NCI-H748 treated with DMSO at 0.1 percent for 48 hours (cell line): ENCODE measurements at places on chromosomes 2 and 18.

DNA sequence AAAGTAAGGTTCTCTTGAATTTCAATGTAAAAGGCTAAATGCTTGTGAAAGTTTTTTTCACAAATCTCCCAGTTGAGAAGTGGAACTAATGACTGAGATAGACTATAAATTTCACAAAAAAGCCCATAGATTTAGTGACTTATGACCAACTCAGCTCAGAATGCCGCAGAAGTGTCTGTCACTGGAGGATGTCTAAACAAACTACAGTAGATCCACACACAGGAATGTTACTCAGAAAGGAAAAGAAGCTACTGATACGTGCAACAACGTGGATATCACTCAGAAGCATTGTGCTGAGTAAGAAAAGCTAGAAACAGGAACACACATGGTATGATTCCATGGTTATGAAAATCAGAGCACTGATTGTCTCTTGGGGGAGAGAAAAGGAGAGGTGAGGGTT lies 151.9 kb downstream of the DOCK10 start:
- no peak for DNase-seq

DNA sequence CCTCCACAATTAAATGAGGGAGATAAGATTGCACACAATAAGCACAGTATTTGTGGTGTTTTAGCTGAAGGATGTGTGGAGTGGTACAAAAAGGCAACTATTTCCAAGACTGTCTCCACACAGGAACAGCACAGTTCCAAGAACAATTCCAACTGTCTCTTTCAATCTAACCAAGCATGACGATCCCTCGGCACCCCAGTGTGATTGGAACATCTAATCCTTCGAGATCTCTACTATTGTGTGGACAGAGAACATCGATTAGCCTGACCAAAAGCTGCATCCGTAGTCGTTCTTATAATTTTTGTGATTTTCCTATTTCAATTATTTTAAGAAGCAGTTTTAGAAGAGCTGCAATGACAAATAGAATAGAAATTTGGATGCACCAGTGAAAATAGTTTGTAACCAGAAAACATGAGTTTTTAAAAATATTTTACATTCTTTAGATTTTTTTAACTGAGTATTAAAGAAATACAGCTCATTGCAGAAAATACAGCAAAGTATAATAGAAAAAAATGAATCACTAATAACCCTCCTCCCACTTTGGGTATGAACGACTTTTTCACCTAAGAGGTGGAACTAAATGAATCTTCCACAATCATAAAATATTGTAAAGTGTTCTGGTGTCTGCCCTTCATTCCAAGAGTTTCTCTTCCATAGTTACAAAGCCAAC lies 76.4 kb upstream of the CABLES1 start:
- DNase-seq = no peak

DNA sequence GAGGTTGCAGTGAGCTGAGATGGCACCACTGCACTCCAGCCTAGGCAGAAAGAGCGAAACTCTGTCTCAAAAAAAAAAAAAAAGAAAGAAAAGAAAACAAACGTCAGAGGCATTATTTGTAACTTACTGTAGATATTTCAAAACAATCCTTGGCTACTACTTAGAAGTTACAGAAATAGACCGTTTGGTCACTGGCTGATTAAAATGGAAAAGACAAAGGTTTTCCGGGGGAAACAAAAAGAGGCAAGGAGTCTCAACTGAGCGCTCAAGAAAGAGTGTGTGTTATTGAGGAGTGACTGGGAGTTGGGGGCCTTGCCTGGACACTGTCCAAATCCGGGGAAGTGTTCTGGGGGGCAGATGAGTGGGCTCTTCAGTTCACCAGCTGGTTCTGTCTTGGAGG lies 47.6 kb downstream of the TEX44 start:
- no peak for DNase-seq

- no peak for DNase-seq
Measured at GRCh38 chr2:241534701-241535375, 23.7 kb upstream of the BOK start.

DNA sequence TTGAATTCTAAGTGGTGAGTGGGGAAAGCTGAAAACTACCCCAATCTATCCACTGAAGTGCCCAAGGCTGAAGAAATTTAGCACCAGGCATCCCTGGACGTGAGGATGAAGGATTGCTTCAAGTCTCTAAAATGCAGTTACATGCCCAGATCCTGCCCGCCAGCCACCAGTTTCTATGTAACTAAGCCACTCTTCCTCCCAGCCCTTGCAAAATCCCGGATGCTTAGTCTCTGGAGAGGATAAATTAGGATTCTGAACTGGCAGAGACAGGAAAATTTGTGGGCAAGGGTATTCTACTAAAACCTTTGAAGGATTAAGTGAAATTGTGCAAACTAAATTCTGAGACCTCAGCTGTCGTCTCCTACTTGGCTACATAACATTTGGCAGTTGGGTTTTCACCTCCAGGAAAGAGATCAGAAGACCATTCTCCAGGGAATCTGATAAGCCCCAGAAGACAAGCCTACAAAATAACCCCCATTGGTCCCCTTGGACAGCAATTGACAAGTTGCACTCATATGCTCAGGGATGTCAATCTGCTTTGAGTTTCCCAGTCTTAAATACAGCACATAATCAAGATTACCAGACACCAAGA lies 93.9 kb upstream of the CD226 start:
- no peak for DNase-seq

DNA sequence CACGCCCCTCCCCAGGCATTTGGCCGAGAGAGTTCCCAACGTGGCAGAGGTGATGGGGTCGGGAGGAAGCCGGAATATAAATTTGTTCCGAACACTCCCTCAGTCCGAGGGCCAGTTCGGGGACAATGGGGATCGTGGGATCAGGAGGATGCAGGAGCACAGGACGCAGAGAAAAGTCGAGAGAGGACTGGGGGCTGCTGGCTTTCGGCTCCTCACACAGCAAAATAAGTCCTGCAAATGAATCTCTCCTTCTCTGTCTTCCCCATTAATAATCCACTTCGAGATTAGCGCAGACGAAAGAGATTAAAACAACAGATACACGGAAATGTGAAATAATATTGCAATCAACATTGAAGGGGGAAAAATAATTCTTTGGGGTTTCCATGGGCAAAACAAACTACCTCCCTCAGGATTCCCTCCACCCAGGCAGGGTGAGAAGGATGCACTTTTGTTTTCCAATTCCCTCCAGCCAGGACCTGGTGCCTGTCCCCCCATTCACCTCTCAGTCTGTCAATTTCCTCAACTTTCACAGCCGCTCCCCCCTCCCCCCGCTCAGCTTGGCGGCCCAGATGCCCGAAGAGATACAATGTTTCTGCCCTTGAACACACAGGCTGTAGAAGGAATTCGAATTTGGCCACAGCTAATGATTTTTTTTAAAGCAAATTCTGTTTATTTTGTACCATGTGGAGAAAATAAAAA lies 3.1 kb upstream of the ZEB2 start:
- no peak for DNase-seq

GRCh38 chr18:23538870-23539269 lies 35.6 kb downstream of the RMC1 start:
- no peak for DNase-seq

DNA sequence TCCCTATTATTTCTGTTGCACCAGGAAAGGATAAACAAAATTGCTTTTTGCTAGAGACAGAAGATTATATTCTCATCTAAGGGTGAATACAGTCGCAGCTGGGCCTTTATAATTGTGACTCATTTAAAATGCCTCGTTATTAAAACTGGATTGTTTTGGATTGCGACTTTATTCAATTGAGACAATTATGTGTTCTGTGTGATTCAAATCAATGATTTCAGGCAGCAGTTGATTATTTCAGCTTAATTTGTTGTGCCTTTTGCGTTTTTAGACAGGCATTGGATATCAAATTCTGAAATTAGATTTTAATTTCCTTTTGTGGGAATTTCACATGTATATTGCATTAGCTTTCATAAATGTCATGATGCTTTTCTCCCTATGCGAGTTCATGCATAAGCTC lies 778.1 kb upstream of the SOX11 start:
- no peak for DNase-seq

GRCh38 chr2:113027691-113028090 lies 22.4 kb downstream of the IL36A start:
- DNase-seq = no peak

GRCh38 chr2:144131042-144131441 lies 388.9 kb downstream of the ZEB2 start:
- DNase-seq = no peak

DNA sequence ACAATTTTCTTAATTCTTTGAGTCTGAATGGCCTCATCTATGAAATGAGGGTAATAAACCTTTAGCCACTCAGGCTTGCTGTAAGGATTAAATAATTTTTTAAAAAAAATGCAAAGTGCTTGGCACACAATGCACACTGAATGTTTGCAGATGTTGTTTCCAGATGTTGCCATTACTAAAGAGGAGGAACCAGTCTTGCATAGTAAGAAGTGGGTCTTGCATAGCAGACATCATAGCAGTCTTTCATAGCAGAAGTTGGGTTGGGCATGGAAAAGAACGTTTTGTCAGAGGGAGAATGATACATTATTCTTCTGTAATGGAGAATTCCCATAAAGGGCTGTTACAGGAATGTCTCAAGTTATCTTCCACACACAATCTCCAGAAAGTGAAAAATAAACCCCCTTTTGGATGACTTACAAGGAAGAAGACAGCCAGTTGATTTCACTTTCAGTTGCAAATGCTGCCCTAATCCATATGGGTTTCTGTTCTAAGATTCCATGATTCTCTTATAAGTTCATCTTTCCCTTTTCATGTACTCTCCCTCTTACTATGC lies 327.7 kb downstream of the SUCLG1 start:
- DNase-seq = no peak

DNA sequence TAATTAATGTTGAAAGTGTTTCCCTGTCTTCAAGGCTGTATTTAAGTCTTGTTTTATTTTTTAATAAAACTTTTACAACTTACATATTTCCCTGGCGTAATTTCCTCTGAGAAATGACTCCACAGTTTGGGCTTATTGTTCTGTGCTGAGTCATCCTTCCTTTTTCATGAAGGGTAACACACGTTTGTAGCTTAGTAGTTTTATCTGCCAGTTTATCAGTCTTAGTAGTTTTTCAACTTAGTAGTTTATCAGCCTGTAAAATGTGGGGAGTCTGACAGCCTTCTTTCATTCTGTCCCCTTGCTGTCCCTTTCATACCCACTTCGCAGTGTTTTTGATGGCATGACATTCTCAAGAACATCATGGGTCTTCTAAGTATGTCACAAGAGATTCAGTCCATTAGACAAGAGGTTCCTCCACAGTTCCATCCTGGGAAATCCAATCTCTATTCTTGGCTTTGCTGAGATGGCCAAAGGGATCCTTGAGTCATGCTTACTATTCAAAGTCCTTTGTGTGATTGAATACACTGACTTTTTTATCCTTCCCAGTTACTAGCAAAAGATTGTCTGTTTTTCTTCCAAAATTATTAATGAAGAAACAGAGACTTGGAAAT lies 60.0 kb upstream of the SGPP2 start:
- DNase-seq = no peak

DNA sequence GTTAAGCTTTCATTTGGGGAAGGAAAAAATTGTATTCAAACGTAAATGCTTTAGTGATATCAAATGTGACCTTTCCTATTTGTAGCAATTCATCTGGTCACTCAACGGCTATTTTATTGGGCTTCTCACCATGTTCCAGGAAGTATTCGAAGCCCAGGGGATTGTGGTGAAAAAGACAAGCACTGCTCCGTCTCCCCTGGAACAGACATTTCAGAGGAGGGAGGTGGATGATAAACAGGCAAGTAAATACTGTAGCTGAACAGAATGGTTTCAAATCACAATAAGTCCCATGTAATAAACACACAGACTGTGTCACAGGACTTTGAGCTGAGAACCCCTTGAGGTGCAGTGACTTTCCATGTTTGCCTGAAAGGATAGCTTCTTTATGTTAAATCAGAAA lies 464.7 kb upstream of the HNRNPA3 start:
- no peak for DNase-seq

GRCh38 chr2:53827398-53828175 lies 32.2 kb downstream of the GPR75 start:
- DNase-seq = no peak
